Stimulated activated CD8-positive, alpha-beta memory T cell treated with anti-CD3 and anti-CD28 coated beads, Interleukin-2, amount 100 ng/mL, for 48 hours (primary cell): ENCODE measurements at places on chromosomes 5 and 9.

GRCh38 chr5:134268019-134268601 is 42.2 kb upstream of the PPP2CA start:
- no peak for DNase-seq

GRCh38 chr5:178849316-178849715 is 10.4 kb upstream of the ZNF354B start:
- no peak for DNase-seq

- DNase-seq: no peak
These were observed 78.3 kb downstream of the LIFR start for GRCh38 chr5:38478166-38478565.

GRCh38 chr9:134026581-134026980 is 1.3 kb downstream of the BRD3OS start:
- DNase-seq: no peak

DNA sequence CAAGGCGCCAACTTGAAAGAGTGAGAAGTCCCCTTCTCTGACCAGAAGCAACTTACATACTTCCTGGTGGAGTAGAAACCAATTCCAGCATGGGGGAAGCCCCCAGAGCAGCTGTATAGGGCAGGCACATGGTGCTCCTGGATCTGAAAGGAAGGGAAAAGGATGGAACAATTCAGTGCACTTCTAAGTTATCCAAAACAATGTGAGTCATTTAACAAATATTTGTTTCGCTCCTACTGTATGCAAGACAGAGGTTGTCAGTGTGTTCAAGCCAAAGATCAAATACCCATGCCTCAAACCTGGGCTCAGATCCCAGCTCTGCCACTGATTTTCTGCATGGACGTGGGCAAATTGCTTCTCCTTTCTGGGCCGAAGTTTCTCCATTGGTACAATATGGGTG is 67.1 kb downstream of the LHX2 start:
- no peak for DNase-seq

DNA sequence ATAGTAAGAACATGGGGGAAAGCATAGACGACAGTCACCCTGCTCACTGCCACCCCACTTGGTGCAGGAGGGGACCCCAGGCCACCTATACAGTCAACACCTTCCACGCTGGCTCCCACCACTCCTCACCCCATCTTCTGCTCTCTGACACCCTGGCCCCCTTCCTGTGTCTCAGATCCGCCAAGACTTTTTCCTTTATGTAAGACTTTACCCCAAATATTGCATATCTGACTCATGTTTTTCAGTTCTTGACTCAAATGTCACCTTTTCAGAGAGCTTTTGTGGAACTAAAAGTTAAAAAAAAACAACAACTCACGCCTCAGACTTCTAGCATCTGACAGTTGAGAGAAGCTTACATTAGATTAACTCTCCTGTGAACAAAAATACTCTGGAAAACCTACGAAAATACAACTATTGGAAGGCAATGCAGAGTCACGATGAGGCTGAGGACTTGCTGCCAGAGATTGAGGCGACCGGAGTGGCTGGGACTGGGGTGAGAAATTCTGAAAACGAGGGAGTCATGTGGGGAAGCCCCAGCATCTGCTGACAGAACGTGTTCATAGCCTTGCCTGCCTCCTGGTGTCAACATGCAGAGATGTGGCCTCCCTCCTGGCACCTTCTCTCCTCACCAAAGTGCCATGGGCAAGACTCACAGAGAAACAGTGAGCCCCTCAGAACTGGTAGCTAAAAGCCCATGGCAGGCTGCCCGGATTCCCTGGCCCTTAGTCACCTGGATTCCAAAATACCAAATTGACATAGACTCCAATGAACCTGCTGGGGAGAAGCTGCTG is 22.4 kb upstream of the FCN2 start:
- peak; percentile 38 for DNase-seq

DNA sequence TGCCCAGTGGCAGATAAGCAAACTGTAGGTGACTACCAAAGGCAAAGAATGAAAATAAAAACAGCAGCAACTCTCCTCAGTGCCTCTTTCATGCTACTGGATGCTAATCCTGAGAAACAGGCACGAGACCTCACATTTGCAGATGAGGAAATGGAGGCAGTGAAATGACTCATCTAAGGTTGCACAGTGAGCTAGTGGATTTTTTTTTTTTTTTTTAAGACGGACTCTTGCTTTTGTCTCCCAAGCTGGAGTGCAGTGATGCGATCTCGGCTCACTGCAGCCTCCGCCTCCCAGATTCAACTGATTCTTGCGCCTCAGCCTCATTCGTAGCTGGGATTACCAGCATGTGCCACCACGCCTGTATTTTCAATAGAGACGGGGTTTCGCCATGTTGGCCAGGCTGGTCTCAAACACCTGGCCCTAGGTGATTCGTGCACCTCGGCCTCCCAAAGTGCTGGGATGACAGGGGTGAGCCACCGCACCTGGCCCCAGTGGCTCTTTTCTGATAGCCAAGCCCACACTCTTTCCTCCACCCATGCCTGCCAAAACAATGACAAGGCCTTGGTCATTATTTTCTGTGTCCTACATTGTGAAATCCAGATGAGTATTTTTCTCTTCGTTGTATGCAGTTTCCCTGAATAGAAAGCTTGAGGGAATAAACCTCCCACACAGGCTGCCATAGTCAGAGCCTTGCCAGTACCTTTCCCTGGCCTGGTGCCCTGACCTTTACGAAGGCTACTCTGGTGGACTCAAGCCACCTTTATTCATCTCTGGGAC is 19.2 kb downstream of the DOCK2 start:
- DNase-seq: no peak

DNA sequence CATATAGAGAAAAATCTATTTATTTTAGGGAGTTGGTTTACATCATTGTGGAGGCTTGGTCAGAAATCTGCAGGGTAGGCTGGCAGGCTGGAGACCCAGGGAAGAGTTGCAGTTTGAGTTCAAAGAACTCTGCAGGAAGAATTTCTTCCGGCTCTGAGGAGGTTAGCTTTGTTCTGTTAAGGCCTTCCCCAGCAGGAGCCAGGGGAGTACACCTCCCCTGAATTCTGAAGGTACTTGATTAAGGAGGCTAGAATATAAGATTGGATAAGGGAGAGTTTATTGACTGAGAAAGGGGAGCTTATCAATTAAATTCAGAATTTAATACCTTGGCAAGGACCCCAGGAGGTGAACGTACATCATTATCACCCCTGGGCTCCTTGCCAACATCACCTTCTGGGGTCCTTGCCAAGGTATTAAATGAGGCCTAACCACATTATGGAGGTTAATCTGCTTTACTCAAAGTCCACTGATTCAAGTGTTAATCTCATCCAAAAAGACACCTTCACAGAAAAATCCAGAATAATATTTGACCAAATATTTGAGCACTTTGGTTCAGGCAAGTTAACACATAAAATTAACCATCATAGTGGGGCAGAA is 351.7 kb downstream of the CWC27 start:
- DNase-seq: no peak

DNA sequence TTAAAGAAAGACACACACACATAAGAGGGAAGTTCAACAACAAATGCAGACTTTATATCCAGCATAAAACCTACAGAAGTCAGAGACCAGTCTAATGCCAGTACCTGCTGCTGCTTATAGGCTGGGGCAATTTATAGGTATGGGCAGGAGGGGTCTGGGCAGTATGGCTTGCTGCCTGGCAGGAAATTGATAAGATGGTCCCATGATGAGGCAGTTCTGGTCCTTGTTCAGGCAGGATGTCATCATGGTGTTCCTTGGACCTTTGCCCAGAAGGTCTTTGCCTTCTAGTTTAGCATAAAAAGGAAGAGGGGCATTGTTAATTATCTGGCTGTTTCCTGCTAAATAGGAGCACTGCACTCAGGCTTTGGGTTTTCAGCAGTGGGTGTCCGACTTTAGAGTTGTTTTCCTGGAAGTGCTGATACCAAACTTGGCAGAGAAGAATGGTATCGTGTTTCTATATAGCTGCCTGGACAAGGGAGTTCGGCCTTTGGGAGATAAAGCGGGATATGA is 10.4 kb upstream of the PDCD1LG2 start:
- DNase-seq: no peak

- no peak for DNase-seq
These were observed 36.1 kb upstream of the NDFIP1 start for GRCh38 chr5:142072488-142072887.

GRCh38 chr5:34869256-34869655 is 30.3 kb downstream of the TTC23L start:
- no peak for DNase-seq

- DNase-seq: peak; percentile 32
These were observed 2.5 kb downstream of the PTGES2 start for GRCh38 chr9:128124873-128125579.

DNA sequence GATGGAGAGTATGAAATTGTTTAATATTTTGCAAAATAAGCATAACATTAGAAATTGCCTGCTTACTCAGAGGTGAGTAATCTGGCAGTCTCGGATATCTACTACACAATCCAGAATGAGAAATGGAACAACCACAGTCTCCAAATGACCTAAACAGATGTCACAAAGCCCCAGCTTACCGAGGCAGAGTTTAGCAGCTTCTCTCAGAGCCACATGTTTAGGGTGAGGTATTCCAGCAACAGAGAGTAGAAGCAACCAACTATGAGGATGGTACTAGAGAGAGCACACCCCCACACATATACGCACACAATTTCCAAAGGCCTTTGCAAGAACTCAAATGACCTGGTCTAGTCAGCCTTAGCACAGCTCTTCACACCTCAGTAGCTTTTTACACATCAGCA is 122.7 kb upstream of the LPAR1 start:
- no peak for DNase-seq

DNA sequence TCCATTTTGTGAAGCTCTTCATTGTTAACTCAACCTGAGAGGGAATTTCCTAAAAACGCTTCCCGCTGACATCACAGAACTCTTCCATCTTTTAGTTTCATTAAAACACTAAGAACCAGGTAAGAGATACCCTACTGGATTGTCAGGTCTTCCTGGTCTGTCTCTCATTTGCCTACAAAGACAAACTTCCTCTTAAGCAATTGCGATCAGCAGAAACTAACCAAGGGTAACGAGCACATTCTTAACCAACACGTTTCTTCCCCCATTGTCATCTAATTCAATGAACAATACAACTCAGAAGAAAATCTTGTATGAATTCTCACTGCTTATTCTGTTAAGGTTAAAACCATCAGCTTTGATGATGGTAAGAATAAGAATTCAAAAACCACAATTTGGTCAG is 6.6 kb downstream of the FBXW11 start:
- DNase-seq: no peak

- no peak for DNase-seq
These were observed 133.4 kb downstream of the SUSD1 start for GRCh38 chr9:112041536-112042243.

- no peak for DNase-seq
These were observed 98.5 kb downstream of the ZCCHC7 start for GRCh38 chr9:37218800-37219425.

DNA sequence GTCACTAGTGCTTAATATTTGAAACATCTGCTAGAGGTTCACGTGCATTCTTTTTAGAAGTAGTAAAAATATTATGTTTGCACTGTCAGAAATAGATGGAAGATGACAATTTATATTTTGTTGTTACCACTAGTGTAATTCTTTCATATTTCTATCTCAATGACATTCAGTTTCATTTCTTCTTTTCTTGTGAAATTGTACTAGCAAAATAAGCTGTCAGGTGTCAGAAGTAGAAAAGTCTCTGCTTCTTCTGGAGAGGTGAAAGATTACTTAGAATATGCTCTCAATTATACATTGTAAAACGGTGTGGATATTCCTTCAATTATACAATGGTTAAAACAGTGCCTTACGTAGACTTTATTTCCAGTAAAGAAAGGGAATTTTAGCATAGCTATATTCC is 395.4 kb downstream of the CSNK1G3 start:
- DNase-seq: no peak

DNA sequence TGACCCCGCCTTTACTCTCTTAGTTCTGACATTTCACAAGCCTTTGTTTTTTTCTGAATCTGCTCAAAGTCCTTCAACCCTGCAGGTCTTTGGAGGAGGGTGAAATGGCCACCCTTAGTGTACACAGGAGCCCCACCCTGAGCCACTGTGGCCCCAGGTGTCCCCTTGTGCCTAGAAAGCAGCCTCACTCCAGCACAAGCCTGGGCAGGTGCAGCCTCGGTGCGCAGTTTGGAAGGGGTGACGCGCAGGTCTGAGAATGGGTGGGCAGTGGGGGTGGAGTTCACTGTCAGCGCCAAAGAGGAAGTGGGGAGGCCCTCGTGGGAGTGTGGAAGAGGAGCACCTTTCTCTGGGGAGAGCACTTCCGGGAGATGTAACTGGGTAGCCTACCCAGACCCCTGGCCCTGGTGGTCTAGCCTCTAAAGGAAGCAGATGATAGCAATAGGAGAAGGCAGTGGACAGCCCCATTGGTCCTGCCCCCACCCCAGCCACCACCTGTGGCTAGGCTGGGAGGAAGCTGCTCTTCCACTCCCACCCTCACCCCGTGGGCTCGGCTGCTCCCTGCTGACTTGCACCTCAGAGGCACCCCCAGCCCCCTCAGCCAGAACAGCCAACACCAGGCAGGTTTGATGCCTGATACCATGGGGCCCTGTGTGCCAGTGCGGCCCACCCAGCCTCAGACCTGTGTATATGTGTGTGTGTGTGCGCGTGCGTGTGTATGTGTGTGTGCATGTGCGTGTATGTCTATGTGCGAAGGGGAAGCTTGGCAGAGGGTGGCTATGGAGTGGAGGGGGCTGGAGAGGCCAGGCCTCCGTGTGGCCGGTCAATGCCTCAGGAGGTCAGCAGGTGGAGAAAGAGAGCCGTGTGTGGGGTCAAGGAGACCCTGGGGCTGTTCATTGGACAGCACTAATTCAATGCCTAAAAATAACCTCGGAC is 16.8 kb upstream of the DAB2IP start:
- peak; percentile 16 for DNase-seq

DNA sequence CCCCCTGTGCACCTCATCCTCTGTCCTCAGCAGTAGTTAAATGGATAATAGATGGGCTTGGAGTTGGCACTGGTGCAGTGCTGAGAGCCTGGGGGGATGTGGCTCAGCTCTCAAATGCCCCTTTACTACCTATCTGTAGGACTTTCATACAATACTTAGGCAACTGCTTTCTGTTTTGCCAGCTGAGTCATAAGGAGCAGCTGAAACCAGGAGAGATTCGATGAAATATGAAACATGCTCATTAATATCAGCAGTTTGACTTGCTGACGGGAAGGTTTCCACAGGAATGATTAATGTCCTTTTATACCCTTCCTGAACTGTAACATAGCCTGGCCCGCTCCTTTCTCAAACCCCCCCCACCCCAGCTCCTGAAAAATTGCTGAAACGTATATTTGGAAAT is 142.6 kb downstream of the SAXO1 start:
- no peak for DNase-seq

DNA sequence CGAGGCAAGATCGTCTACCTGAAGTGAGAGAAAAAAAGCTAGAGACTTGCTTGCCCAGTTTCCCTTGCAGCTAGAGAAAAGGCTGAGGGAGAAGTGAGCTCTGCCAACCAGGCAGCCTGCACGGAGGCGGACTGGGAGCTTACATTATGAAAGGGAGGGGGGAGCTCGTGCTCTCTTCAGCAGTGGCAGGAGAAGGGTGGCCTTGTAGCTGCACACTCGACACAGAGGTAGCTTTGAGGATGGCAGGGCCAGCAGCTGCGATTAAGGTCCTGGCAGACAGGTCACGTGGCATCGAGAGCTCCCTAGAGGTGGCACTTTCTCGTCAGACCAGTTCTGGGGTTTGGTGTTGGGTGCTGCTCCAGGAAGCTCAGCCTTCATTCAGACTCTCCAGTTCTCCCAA is 26.7 kb downstream of the APBA1 start:
- no peak for DNase-seq

GRCh38 chr9:119164716-119165115 is 204.5 kb downstream of the BRINP1 start:
- no peak for DNase-seq
